ENCODE measurements at places on chromosomes 7 and 10. TPM values are rescaled to one million over a fixed set of nuclear protein-coding genes. Genes with fewer than 3 reads are reported as not detected.

- no peaks in the 10 kb centered on the region for H3K36me3 ChIP-seq
- H3K27ac ChIP-seq, result no peak overlapping the region
- H3K27me3 ChIP-seq, result no peaks in the 10 kb centered on the region
- H3K4me3 ChIP-seq, result no peak overlapping the region
- peak; percentile 94 for DNase-seq
Measured at GRCh38 chr7:113421696-113422330, 303.5 kb upstream of the SMIM30 start.

GRCh38 chr7:150968734-150969372, 9.3 kb downstream of the KCNH2 start:
- DNase-seq, result no peak
- H3K4me3 ChIP-seq, result no peak overlapping the region
- H3K27ac ChIP-seq, result peak overlapping the region; percentile 16
- no peaks in the 10 kb centered on the region for H3K36me3 ChIP-seq

GRCh38 chr10:100289641-100290040, 3.2 kb upstream of the BLOC1S2 start:
- H3K27ac ChIP-seq, result no peak overlapping the region
- no peak overlapping the region for H3K4me3 ChIP-seq
- no peak for DNase-seq
- no peaks in the 10 kb centered on the region for H3K27me3 ChIP-seq
- no peaks in the 10 kb centered on the region for H3K36me3 ChIP-seq

TAS2R5 gene
- total RNA-seq, result 2.1 TPM

- H3K4me1 ChIP-seq, result peaks cover 39% of the 10 kb centered on the region
- H3K36me3 ChIP-seq, result no peaks in the 10 kb centered on the region
- H3K27ac ChIP-seq, result no peak overlapping the region
- H3K4me3 ChIP-seq, result no peak overlapping the region
- no peaks in the 10 kb centered on the region for H3K27me3 ChIP-seq
Measured at GRCh38 chr10:35356725-35357092, 20.4 kb downstream of the CCNY start.

HOXA7 gene
- total RNA-seq, result 0.46 TPM

- no peaks in the 10 kb centered on the region for H3K27me3 ChIP-seq
- DNase-seq, result no peak
- H3K36me3 ChIP-seq, result no peaks in the 10 kb centered on the region
- H3K27ac ChIP-seq, result no peak overlapping the region
- peaks cover 24% of the 10 kb centered on the region for H3K4me1 ChIP-seq
Measured at GRCh38 chr7:2711895-2712675, 24.1 kb downstream of the AMZ1 start.

- H3K27ac ChIP-seq, result no peak overlapping the region
- peaks cover 7% of the 10 kb centered on the region for H3K4me1 ChIP-seq
- no peak overlapping the region for H3K4me3 ChIP-seq
- no peak for DNase-seq
Measured at GRCh38 chr7:155782466-155782865, 29.8 kb downstream of the SHH start.

GPR15LG gene
- total RNA-seq, result not detected

DNA sequence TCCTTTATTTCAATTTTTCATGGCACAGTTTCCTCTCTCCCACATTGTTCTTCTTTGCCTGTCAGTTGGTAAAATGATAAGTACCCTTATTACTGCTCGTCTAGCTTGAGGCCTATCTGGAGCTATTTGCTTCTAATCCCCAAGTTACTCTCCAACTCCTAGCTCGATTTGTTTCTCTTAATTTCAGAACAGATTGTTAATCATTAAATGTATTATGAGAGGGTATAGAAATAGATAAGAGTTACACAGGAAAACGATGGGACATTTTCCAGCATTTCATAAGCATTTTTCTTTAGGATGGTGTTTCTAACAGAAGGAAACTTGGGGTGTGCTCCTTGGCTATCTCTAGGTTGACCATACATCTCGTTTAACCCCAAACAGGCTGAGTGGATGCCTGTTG, 540.5 kb upstream of the FZD8 start:
- H3K27me3 ChIP-seq, result no peaks in the 10 kb centered on the region
- no peaks in the 10 kb centered on the region for H3K36me3 ChIP-seq
- H3K4me1 ChIP-seq, result peaks cover under 1% of the 10 kb centered on the region
- DNase-seq, result no peak
- no peak overlapping the region for H3K4me3 ChIP-seq
